ENCODE measurements at places on chromosomes 2 and 18.

DNA sequence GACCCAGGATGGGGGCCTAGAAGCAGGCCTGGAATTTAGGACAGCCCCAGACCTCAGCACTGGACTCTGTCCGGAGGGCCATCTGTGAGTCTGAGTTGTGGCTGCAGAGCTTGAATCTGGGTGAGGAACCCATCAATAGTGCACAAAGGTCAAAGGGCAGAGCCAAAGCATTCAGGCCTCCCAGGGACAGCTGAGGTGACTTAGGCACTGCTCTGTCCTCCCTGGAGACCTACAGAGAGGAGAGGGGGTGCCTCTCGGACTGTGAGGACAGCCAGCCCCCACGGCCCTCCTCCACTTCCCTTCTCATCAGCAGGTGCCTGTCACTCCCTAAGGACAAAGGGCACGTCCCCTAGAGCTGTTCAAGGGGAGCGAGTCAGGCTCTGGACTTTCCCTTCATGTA lies 25.1 kb upstream of the PRLH start:
- DNase-seq, result peak; percentile 48

- DNase-seq, result peak; percentile 67
Measured at GRCh38 chr2:173076581-173077345, 1.1 kb downstream of the MAP3K20 start.

DNA sequence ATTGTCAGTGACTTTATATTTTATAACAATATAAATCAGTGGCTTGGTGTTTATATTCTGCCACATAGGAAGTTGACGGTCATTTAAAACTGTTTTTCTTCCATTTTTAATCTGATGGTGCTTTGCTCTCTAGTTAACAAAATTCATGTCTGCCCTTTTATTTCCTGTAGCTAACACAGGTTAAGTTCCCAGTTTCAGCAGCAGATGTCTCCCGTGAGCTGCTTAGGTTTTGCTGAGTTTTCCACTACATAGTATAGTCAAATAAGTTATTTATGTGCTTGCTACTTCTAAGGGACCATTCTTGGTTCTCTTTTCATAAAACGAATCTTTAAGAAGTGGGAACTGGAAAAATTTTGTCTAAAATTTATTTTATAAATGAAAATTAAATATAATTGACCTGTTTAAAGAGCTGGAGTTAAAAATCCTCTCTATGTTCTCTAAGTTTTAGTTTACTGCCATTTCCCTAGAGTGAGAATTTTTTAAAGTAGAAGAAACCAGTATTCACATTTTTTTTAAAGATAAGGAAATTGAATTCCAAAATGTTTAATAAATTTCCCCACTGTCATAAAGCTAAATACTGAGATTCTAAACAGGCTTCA lies 20.6 kb downstream of the HTR2B start:
- DNase-seq, result peak; percentile 31

- no peak for DNase-seq
Measured at GRCh38 chr18:5452943-5453443, 90.8 kb downstream of the EPB41L3 start.

GRCh38 chr2:229748950-229749349 lies 34.6 kb upstream of the DNER start:
- DNase-seq, result no peak

GRCh38 chr18:32126538-32126937 lies 34.9 kb downstream of the RNF138 start:
- no peak for DNase-seq

GRCh38 chr2:52658598-52658997 lies 1109.0 kb upstream of the CHAC2 start:
- no peak for DNase-seq

- DNase-seq, result no peak
Measured at GRCh38 chr2:102317715-102318114, 6.4 kb downstream of the IL1RL1 start.
